ENCODE measurements at places on chromosomes 13 and 19.

GRCh38 chr13:31236211-31236786, 36.5 kb downstream of the B3GLCT start:
- DNase-seq: no peak

DNA sequence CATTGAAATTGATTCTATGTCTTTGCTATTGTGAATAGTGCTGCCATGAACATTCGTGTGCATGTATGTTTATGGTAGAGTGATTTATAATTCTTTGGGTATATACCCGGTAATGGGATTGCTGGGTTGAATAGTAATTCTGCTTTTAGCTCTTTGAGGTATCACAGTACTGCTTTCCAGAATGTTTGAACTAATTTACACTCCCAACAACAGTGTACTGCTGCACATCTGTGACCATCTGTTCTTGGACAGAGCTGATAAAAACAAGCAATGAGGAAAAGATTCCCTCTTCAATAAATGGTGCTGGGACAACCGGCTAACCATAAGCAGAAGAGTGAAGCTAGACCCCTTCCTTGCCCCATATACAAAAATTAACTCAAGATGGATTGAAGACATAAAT, 231.0 kb downstream of the MYO16 start:
- no peak for DNase-seq

- DNase-seq: no peak
Measured at GRCh38 chr13:27080018-27080948, 91.3 kb downstream of the USP12 start.

- peak; percentile 83 for DNase-seq
Measured at GRCh38 chr19:29610574-29611271, 4.6 kb downstream of the POP4 start.

GRCh38 chr19:1226227-1226518, 11.6 kb downstream of the CBARP start:
- no peak for DNase-seq

GRCh38 chr13:110183910-110184309, 123.0 kb downstream of the COL4A1 start:
- DNase-seq: no peak

DNA sequence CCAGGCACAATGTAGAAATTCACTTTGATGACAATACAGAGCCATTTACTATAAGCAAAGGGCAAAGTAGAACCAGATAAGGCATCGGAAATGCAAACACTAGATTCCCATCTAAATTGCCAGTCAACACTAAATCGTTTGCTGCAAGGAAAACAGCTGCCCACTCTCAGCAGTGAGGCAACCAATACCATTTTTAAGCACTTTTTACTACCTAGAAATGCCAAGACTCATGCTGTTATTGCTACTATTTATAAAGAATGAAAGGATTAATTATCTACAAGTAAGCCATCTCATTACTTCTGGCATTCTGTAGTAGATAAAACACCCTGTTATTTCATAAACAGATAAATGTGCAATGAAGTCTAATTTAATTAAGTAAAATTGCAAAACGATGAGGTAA, 422.0 kb downstream of the FGF14 start:
- DNase-seq: no peak

DNA sequence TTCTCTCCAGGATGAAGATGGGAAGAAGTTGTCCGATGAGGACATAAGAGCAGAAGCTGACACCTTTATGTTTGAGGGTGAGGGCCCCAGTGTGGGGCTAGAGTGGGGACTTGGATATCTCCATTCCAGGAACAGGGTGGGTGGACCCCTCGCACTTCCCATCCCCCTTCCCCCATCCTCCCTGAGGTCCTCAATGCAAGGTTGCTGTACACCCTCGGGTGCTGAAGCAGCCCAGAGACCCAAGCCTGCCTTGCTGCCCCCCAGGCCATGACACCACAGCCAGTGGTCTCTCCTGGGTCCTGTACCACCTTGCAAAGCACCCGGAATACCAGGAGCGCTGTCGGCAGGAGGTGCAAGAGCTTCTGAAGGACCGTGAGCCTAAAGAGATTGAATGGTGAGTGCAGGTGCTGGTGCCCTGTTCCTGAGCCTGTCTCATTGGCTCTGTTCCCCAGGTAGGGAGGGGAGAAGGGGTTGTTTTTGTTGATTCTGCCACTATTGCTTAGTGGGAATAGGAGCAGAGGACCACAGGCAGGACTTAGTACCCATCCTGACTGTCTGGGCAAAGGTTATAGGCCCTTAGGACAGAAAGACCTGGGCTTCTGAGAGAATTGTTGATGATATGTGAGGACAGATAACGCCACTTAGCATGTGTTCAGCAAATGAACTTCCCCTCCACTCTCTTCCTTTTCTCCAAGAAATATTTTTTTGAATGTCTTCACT, 12.0 kb downstream of the CYP4F3 start:
- DNase-seq: no peak

DNA sequence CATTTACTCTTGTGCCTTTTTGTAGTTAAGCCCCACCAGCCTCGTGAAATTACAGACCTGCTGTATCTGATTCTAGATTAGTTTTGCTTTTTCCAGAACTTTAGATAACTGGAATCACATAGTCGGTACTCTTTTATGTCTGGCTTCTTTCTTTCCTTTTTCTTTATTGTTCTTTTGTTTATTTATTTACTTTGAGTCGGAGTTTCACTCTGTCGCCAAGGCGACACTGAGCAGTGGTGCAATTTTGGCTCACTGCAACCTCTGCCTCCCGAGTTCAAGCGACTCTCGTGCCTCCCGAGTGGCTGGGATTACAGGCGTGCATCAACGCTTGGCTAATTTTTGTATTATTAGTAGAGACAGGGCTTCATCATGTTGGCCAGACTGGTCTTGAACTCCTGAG, 6.0 kb upstream of the NCCRP1 start:
- DNase-seq: no peak

- DNase-seq: no peak
Measured at GRCh38 chr13:86633346-86633745, 834.1 kb upstream of the SLITRK6 start.

DNA sequence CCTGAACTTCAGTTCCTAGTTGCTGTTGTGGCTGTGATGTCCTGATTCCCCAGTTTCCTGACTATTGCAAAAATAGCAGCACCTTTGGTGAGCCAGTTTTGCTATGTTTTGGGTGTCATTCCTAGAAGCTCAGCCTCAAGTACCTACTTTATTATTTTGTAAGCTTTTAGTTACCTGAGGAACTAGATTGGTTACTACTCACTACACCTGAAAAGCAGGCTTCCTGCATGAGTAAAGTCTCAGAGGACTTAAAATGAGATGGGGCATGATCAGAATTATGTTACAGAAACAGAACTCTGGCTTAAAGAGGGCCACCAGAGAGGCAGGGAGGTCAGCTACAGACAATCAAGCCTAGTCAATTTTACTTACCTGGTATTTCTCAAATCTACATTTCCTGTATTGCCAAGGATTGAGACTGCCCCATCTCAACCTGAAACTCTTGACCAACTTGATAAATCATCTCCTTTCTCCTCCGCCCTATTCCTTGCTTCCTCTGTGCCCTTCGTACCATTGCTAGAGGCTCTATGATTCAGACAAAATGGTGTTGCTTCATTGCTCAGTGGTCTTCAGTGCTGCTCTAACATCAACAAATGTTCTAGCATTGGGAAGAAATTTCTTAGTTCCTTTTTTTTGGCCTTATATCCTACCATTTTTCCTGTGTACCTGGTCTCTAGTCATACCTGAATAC, 58.9 kb downstream of the RAP2A start:
- no peak for DNase-seq

GRCh38 chr13:79778741-79779460, 297.9 kb downstream of the NDFIP2 start:
- DNase-seq: no peak

- DNase-seq: no peak
Measured at GRCh38 chr13:67223024-67223423, 7.1 kb downstream of the PCDH9 start.

DNA sequence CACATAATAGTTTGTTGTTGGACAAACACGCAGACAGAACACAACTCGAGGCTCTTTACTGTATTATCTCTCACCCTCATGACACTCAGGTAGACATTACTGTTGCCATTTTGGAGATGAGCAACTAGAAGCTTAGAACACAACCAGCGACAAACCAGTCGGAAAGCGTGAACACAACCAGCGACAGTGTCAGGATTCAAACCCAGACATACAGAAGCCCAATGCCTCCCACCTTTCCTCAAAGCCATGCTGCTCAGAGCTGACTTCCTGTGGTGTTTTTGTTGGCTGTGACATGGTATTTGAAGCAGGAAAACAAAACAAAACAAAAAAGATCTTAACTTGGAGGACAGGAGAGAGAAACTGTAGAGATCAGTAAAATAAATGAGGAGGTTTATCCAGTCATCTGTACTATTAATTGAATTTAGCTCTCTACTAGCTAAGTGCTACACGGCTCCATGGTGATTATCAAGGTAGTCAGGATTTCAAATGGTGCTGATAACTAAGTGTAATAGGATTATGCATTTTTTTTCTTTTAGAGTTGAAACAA, 92.1 kb downstream of the STARD13 start:
- no peak for DNase-seq

DNA sequence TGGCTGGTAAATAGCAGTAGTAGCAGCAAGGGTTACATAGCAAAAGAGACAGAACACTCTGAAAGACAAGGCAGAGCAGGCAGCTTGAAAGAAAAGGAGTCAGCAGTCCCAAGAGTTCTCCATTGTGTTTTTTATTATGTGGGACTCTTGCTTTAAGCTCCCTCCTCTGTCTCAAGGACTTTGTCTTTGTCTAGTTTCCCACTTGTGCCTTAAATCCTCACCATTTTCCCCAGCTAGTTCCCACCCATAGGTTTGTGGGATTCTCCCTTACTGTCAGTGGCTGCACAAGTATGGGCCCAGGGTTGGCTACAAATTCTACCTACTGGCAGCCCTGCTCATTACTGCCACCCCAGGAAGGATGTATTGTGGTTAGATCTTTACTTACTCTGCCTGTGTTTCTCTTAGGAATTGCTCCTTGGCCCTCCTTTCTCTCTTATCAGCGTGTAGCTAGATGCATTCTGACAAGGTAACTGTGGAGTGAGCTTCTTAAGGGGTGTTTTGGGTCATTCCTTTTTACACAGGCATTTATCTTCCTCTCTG, 413.4 kb upstream of the PCDH9 start:
- DNase-seq: no peak

GRCh38 chr13:50747737-50748350, 95.6 kb downstream of the DLEU7 start:
- DNase-seq: no peak

- DNase-seq: no peak
Measured at GRCh38 chr13:22505489-22505888, 675.3 kb upstream of the SGCG start.

DNA sequence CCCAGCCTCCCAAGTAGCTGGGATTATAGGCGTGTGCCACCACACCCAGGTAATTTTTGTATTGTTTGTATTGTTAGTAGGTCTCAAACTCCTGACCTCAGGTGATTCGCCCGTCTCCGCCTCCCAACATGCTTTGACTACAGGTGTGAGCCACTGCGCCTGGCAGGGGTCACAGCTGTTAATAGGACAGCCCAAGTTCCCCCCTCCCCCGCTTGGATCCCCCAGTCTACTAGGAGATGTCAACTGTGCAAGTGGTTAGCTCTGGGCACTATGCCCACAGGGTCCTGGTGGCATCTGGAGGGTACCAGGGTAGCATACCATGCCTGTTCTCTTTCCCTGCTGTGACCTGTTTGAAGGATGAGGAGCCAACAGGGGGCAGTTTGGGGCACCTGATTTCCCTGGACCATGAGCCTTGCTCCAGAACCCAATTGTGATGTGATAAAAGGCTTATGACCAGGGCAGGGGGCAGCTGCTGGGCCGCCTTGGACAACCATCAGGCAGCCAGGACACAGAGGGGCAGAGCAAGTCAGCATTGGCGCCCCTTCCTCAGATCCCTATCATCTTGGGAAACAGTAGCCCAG, at the start of gene TSPAN16:
Gene TSPAN16 (plus strand): TSS at position 496 of the 581 bp plus-strand sequence. CDS start 138 bp downstream, outside the sequence.
- no peak for DNase-seq

DNA sequence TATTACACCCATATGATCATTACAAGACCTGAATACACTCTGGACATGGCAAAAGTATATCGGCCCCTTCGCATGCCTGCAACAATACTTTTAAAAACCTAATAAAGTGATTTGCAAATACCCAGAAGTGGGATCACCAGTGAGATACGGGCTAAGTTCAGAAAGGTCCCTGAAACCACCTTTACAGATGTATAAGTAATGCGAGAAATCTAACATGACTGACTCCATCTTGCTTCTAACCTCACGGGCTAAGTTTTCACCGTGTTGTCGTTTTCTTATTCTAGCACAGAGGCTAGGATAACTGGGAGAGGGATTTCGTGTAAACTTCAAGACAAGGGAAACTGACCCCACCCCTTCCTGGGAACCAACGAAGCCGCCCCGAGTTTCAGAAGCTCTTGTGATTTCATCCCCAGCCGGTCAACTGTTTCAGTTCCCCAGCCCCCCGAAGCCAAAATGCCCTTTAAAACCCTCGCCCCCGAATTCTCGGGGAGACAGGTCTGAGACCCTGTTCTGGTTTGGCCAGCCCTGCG, 703 bp downstream of the NEK3 start:
- no peak for DNase-seq

DNA sequence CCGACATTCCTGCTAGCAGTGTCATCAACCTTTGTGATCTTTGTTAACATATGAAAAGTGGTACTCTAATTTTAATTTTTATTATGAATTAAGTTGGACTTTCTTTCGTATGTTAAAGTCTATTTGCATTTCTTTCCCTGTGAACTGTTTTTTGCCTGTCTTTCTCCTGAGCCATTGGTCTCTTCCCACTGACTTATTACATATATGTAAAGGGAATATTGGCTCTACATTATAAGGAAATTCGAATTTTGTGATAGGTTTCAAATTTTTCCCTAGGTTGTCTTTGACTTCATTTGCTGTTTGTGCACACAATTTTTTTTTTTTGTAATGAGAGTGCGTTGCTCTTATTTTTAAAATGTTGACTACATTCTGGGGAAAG, 442 bp upstream of the CDC16 start:
- no peak for DNase-seq

- no peak for DNase-seq
Measured at GRCh38 chr13:45575146-45575829, 40.3 kb downstream of the ERICH6B start.

- no peak for DNase-seq
Measured at GRCh38 chr19:13794398-13794756, 866 bp upstream of the ZSWIM4 start.

DNA sequence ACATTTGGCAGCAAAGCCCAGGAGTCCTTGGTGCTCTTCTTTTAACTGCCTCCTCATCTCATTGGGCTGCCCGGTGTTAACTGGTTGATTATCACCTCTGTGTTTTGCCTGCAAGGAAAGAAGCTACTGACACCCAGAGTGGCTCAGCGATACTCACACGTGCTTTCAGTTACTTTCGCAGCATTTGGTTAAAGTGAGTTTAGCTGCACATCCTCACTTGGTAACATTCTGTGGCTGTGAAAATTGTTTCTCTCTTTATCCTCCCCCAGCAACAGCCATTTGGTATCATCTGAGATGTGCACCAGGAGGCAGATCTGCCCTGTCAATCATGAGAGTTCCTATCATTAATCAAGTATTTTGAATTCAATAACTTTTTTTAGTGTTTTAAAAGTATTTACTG, 44.6 kb upstream of the GPR183 start:
- DNase-seq: no peak

DNA sequence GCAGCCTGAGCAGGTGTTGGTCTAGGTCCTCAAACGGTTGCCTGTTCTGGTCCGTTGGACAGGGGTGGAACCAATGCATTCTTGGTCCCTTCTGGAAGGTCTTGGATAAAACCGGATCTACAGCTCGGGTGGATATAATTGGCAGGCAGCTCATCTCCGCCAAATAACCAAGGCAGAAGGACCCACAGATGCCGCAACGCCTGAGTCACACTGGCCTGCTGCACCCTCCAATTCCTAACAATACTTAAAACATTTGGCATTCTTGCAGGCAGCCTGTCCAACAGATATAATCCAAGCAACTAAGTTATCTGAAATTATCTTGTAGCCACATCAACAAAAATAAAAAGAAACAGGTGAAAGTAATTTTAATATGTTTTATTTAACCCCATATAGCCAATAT, 59.0 kb upstream of the FGF14 start:
- DNase-seq: no peak
